ENCODE measurements at places on chromosomes 13 and 19.

DNA sequence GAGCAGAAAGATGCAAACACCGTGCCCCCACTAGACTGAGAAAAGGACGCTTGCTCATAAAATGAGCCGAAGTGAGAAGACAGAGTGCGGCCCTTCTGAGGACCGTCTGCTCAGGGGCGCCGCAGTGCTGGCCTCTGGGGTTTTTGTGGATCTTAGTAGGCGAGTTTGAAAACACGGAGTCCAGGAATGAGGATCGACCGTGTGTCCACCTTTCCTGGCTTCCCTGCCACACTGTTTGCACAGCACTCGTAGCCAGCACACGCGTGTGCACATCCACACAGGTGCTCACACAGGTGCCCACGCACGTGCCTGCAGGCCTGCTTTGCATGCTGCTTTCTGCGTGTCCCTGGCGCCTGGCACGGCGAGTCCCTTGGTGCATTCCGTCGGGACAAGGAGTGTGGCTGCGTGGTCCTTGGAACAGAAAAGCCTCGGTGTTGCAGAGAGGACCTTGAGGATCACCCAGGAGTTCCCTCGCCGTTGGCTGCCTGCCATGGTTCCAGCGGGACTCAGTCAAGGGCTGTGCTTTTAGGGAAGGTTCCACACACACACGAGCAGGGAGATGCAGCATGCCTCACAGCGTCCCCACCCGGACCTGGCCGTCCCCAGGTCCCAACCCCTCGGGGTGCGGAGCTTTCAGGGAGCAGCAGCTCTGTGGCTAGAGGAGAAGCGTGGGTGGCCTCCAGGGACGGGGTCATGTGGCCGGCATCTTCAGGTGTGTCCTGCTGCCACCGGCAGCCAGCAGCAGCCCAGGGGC, 10.1 kb upstream of the ZNF554 start:
- no peak for DNase-seq

GRCh38 chr19:6828306-6828697, 55.8 kb downstream of the VAV1 start:
- no peak for DNase-seq

- DNase-seq = no peak
Measured at GRCh38 chr13:108273429-108274118, 4.1 kb downstream of the TNFSF13B start.

- DNase-seq = no peak
Measured at GRCh38 chr19:18513868-18514267, 8.0 kb downstream of the ELL start.

DNA sequence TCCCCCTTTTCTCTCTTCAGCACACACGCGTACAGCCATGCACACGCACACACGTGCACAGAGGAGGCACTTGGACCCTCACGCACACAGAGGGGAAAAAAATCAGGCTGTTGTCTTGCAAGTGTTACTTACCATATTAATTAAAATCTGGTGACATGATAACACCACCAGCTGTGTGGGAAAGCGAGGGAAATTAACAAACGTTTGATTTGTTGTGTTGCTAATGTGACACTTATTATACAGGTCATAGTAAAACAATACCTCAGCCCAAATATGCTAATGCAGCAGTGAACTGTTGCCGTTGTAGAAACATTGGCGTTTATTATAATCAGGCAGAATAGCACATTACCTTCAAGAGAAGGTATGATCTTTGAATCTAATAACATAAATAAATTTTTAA, 211.7 kb downstream of the TEX29 start:
- DNase-seq = no peak

- peak; percentile 90 for DNase-seq
Measured at GRCh38 chr19:2327773-2328400, 499 bp downstream of the LSM7 start.

DNA sequence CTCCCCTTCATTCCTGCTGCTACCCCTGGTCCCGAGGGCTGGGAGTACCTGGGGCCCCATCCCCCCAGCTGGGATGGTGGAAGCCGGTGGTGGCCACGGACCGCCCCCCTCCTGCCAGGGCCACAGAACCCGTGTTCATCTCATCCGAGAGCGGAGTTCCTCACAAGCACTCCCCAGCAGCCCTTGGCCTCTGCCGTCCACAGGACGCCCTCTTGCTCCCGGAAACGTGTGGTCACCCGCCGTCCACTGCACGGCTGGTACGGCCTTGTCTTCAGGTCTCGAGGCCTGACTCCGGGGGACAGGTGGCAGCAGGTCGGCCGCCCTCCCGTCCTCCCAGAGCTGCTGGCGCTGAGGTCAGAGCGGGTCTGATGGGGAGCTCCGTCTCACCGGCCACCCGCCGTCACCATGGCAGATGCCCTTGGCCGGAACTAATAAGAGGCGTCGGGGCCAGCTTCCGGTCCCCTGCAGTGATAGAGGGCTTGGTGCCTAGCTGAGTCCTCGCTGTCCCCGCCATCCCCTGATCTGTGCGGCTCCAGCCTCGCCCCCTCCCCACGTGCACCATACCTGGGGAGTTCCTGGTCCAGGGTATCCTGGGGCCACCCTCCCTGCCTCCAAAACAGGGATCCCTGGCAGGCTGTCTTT, 16.5 kb upstream of the CSNK1G2 start:
- no peak for DNase-seq

- DNase-seq = peak; percentile 70
Measured at GRCh38 chr19:4506449-4507149, 11.7 kb downstream of the PLIN4 start.

DNA sequence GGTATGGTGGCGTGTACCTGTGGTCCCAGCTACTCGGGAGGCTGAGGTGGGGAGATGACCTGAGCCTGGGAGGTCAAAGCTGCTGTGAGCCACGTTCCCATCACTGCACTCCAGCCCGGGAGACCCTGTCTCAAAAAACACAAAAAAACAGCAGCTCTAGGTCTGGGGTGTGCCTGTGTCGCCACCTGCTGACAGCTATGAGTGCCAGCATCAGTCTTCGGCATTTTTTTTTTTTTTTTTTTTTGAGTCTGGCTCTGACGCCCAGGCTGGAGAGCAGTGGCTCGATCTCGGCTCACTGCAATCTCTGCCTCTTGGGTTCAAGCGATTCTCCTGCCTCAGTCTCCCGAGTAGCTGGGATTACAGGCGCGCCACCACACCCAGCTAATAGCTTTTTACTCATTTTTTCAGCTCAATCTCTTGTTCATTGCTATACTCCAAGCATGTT, 10.1 kb downstream of the AP2S1 start:
- peak; percentile 60 for DNase-seq

DNA sequence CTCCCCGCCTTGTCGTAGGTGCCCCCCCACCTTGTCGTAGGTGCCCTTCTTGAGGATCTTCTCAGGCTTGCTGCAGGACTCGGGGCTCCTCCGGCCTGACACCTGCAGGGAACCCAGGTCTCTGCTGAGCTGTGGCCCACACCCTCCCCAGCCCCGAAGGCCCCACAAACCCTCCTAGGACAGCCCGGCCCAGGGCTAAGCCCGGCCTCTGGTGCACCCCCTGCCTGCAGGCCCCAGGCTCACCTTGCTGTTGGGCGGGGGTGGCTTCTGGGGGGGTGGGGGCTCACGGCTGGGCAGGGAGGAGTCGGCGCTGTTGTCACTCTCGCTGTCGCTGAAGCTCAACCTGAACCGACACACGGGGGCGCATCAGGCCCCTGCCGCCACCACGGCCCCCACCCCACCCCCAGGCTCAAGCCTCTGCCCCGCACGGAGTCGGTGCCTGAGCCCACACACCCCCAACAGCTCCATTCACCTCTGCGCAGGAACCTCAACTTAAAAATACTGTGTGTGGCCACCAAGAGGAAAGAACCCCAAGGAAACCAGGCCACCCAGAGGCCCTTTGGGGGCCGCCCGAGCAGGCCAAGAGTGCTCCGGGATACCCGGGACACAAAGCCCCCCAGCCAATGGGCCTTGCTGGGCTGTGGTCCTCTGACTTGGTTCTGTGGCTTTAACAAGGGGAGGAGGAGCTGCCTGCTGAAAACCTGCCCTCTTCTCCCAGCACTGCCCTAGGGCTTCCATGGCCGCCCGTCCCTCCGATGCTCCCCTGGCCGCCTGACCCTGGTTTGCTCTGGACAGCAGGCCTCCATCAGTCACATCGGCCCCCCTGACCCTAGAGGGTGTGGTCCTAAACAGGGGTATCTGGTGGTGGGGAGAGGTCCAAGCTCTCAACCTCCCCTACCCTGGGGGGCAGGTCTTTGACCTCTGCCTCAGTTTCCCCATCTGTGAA, 65.8 kb downstream of the MLLT1 start:
- DNase-seq = no peak

DNA sequence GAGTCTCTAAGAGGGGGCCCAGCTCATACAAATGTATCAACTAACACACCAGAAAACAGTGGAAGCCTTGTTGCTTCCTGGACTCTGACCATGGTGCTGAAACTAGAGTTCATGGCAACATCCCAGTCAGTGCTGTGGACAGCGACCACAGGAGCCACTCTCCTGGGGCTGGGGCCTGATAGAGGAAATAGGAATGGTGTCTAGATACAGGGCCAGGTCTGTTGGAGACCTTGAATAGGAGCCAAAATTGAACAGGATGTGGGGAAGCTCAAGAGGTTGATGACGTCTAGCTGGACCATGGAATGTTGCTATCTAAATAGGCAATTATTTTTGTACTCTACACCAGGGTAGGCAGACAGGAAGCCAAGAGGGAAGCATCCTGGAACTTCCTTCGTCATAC, 21.7 kb downstream of the LILRB4 start:
- no peak for DNase-seq

DNA sequence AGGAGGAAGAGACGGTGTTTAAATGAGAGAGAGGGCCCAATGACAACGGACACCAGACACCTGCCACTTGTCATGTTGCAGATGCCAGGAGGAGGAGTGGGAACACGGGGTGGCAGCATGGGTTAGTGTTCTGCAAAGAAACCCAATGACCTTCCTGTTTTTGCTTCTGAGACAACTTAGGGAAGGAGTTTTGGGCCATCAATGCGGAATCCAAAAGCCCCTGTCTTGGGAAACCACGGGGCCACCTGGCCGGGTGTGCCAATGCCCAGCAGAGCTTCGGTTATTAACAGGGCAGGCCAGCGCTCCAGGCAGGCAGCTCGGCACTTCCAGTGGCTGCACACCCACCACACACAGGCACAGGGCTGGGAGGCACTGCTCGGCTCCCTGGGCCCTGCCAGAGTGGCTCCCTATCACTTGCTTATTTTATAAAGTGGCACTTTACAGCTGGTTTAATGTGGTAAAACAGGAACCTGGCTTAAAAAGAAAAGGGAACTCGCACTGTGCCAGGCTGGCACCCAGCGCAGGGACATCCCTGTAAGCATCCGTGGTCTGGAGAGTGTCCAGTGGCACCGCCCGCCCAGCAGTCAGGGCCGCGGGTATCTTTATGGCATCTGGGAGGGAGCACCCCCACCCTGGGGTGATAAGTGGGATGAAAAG, 19.1 kb downstream of the ELL start:
- no peak for DNase-seq

- DNase-seq = no peak
Measured at GRCh38 chr13:34762312-34762711, 179.8 kb upstream of the NBEA start.

- DNase-seq = no peak
Measured at GRCh38 chr13:91347996-91348905, 764 bp downstream of the MIR17HG start.

DNA sequence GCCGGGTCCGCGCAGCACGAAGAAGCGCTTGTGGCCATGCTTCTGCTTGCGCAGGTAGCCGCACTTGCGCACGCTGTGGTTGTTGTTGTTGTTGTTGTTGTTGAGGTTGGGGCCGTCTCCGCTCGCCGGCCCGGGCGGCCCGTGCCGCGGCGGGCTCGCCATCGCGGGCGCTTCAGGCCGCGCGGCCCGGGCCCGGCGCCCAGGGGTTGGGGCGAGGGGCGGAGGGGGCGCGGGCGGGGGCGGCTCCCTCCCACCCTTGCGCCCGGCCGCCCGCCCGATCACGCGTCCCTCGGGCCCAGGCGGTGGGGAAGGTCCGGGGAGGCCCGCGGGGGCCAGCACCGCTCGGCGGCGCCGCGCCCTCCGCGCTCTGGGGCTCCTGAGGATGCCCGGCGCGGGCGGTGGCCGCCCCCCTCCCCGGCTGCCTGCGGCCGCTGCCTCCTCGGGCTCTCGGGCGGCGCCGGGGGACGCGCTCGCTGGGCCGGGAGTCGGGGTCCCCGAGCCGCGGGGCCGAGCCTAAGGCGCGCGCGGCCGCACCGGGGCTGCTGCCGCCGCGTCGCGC, 412 bp downstream of the IRS2 start:
- no peak for DNase-seq

GRCh38 chr19:1269478-1270212, 513 bp downstream of the CIRBP start:
- peak; percentile 87 for DNase-seq

DNA sequence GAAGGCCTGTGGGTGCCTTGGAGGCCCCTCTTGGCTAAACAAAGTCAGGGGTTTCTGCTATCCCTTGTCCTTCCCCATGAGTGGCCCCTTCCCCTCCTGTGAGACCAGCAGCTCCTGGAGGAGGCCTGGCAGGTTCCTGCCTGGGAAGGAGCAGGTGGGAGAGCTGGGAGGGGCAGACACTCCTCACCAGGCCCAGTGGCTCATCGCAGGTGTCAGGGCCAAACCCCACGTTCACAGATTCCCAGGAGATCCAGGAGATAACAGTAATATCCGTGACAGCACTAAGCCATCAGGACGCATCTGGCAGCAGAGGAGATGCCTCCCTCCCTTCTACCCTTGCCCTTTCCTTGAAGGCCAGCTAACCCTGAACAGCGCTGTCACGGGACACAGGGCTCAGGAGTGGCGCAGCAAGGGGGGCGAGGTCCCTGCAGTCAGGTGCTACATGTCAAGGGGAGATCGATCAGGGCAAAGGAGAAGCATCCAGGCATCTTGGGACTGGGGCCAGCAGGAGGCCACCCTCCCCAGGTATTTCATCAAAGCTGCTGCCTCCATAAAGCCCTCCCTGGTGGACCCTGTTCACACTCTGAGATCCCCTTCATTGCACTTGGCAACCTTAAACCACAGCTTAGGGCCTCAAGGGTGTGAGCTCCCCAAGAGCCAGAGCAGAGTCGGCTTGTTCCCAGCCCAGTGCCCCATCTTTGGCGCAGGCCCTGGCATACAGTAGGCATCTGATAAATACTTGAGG, 4.8 kb downstream of the CEBPA start:
- DNase-seq = no peak

- no peak for DNase-seq
Measured at GRCh38 chr19:6723738-6724137, 3.3 kb upstream of the C3 start.

GRCh38 chr19:39823686-39824085, 10.3 kb downstream of the DYRK1B start:
- DNase-seq = no peak

All from astrocyte of the spinal cord (primary cell).